H9 (cell line): ENCODE measurements at places on chromosomes 3 and 15. TPM values are rescaled to one million over a fixed set of nuclear protein-coding genes. Genes with fewer than 3 reads are reported as not detected.

DNA sequence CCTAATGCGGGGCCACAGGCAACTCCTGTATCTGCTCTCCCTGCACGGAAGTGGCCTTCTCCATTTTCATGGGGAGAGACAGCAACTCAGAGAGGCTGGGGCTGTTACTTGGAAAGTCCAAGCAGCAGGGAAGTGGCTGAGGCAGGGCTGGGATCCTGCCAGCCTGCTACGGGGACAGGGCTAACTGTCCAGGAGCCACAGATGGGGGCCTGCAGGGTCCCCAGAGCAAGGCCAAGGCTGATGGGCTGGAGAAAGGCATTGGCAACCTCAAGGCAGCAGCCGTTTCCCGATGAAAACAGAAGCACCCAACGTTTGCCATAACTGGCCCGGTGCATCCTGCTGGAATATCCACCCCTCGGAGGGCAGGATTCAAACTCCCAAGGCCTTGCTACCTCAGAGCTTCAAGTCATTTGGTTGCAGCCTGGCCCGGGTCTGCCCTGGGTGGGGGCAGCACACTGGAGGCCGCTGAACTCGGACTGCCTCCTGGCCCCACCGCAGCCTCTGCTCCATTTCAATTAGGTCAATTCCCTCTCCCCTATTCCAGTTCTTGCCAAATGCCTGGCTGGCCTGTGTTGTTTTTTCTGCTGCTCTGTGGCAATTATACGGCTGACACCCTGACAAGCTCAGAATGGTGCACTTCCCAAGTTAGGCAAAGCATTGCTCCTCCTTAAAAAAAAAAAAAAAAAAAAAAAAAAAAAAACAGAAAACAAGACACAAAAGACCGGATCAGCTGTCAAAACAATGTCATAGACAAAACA, 143.5 kb downstream of the NUP210 start:
- H3K27me3 ChIP-seq, result no peaks in the 10 kb centered on the region; the same call in 1 of the 2 replicates
- no peak for DNase-seq
- no peak overlapping the region for H3K4me3 ChIP-seq
- no peak overlapping the region for H3K27ac ChIP-seq

DNA sequence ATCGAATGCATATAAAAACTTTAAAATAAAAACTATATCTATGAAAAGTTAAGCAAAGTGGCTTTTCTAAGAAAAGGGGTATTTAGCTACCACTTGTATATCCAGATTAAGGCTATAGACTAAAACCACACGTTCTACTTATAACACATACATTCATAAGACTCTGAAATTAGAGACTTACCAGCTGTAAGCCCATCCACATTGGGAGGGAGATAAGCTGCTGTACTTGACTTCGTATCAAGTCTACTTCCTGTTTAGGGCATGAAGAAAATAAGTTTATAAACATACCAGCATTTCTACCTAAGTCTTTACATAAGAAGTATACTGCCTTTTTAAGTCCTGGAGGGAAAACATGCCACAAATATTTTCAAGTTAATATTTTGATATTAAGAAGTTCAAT, 27.7 kb downstream of the AQR start:
- H3K27ac ChIP-seq, result no peak overlapping the region
- no peaks in the 10 kb centered on the region for H3K4me1 ChIP-seq
- no peak for DNase-seq
- peaks cover 60% of the 10 kb centered on the region for H3K36me3 ChIP-seq
- H3K4me3 ChIP-seq, result no peak overlapping the region

The CCDC39 gene
- total RNA-seq, result 0.59 and 0.79 TPM in 2 replicates

DNA sequence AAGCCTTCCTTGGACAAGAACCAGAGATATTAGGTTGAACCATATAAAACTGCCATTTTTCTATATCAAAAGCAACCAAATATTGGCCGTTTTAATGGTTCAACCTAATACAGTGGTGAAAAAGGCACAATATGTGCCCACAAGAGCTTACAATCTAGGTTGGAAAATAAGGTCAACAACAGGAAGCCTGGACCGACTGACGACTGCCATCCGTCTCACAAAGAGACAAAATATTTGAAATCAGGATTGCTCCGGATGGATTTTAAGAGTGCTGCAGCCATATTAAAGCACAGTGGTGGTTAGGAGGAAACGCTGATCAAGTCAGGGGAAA, 1.4 kb downstream of the AHSG start:
- no peaks in the 10 kb centered on the region for H3K36me3 ChIP-seq
- H3K4me1 ChIP-seq, result no peaks in the 10 kb centered on the region; the same call in 1 of the 2 replicates
- DNase-seq, result no peak
- H3K27ac ChIP-seq, result no peak overlapping the region
- H3K27me3 ChIP-seq, result no peaks in the 10 kb centered on the region
- H3K4me3 ChIP-seq, result no peak overlapping the region

The GOLGA6D gene
- total RNA-seq, result 0.35 and 0.37 TPM in 2 replicates

DNA sequence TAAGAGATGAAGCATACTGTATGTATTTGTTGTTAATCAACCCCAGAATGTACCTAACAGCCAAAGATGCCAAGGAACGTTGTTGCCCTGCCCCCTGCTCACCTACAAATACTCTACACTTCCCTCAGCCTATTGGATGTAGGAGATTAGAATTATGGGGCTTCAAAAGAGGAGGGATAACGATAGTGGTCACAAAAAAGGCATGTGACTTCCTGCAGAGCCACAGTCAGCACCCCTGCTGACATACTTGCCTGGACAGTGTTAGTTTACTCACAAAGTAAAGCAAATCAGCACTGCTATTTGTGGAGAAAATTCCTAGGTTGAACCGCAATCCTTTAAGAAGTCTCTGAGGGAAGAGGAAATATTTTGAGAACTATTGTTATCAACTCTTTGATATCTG, 37.9 kb downstream of the PARP15 start:
- no peak for DNase-seq
- H3K27ac ChIP-seq, result no peak overlapping the region
- no peak overlapping the region for H3K4me3 ChIP-seq
- H3K4me1 ChIP-seq, result 0 out of 2 replicates have a peak, but pooled peaks cover 2% of the 10 kb centered on the region
- no peaks in the 10 kb centered on the region for H3K27me3 ChIP-seq

DNA sequence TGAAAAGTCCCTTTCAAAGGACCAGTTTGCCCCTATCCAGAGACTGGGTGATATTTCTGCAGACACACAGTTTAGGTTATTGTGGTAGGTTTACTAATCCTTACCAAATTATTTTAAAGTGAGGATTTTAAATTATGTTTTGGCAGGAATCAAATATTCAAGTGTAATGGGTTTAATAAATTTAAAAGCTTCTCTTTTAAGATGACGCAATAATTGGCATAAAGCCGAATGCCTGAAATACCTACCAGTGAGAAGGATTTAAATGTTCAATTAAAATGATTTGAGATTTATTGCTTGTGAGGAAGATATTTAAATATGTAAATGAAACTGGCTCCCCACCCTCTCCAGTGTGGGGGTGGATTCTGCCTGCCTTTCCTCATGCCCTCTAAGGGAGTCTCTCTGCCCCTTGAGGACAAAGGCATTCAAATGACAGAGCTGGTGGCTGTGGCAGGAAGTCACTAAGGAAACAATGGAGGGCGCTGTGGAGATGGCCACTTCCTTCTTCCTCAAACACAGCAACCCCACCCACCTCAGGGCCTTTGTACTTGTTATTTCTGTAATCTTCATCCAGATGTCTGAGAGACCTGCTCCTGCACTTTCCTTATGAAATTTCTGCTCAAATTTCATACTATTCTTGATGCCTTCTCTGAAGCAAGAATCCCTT, 131.7 kb downstream of the TNIK start:
- H3K27ac ChIP-seq, result no peak overlapping the region
- no peak overlapping the region for H3K4me3 ChIP-seq
- peaks cover 5% of the 10 kb centered on the region for H3K4me1 ChIP-seq

GRCh38 chr3:141287326-141287725, 55.7 kb downstream of the PXYLP1 start:
- H3K36me3 ChIP-seq, result peaks cover 3% of the 10 kb centered on the region; the same call in 2 of the 3 replicates
- no peaks in the 10 kb centered on the region for H3K4me1 ChIP-seq
- no peak for DNase-seq
- no peak overlapping the region for H3K4me3 ChIP-seq

DNA sequence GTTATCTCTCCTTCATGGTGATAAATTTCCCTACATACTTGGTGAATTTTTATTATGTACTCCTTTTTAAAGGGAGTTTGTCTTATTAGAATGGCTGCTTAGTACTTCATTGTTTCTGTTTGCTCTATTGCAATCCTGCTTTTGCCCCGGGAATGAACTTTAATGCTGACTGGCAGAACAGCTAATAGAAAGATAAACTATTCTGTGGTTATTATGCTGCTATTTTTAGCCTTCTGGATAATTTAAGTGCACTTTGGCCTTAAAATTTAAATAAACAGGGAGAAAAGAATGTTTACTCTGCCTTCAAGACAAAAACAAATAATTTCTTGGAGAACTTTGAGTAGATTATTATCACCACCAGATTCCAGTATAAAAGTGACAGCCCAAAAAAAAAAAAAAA, 413.8 kb upstream of the CCDC54 start:
- H3K36me3 ChIP-seq, result no peaks in the 10 kb centered on the region
- DNase-seq, result no peak
- no peak overlapping the region for H3K27ac ChIP-seq
- H3K27me3 ChIP-seq, result no peaks in the 10 kb centered on the region
- H3K4me3 ChIP-seq, result no peak overlapping the region

- H3K36me3 ChIP-seq, result peaks cover 5% of the 10 kb centered on the region; the same call in 2 of the 3 replicates
- DNase-seq, result no peak
- H3K27me3 ChIP-seq, result no peaks in the 10 kb centered on the region
- no peak overlapping the region for H3K4me3 ChIP-seq
These were observed 78.0 kb downstream of the GMPS start for GRCh38 chr3:155948476-155948875.

- H3K4me3 ChIP-seq, result no peak overlapping the region
- no peaks in the 10 kb centered on the region for H3K27me3 ChIP-seq
- H3K4me1 ChIP-seq, result no peaks in the 10 kb centered on the region
These were observed 327.4 kb downstream of the EPHA3 start for GRCh38 chr3:89434621-89435380.

GRCh38 chr15:37940876-37941275, 6.4 kb downstream of the TMCO5A start:
- 0 out of 3 replicates have a peak, but pooled peaks cover 2% of the 10 kb centered on the region for H3K36me3 ChIP-seq
- H3K4me3 ChIP-seq, result no peak overlapping the region
- H3K27ac ChIP-seq, result no peak overlapping the region
- no peaks in the 10 kb centered on the region; the same call in 1 of the 2 replicates for H3K4me1 ChIP-seq
- no peaks in the 10 kb centered on the region for H3K27me3 ChIP-seq

The CLDN1 gene
- total RNA-seq, result 1.0 and 2.1 TPM in 2 replicates

GRCh38 chr15:34018021-34018645, 20.9 kb downstream of the AVEN start:
- DNase-seq, result no peak
- peaks cover 2% of the 10 kb centered on the region; the same call in 1 of the 2 replicates for H3K4me1 ChIP-seq
- no peaks in the 10 kb centered on the region for H3K27me3 ChIP-seq
- peaks cover 14% of the 10 kb centered on the region for H3K36me3 ChIP-seq
- H3K4me3 ChIP-seq, result no peak overlapping the region

GRCh38 chr15:78061963-78062427, 15.5 kb downstream of the TBC1D2B start:
- peaks cover 3% of the 10 kb centered on the region; the same call in 1 of the 2 replicates for H3K4me1 ChIP-seq
- no peak for DNase-seq
- no peaks in the 10 kb centered on the region for H3K36me3 ChIP-seq

DNA sequence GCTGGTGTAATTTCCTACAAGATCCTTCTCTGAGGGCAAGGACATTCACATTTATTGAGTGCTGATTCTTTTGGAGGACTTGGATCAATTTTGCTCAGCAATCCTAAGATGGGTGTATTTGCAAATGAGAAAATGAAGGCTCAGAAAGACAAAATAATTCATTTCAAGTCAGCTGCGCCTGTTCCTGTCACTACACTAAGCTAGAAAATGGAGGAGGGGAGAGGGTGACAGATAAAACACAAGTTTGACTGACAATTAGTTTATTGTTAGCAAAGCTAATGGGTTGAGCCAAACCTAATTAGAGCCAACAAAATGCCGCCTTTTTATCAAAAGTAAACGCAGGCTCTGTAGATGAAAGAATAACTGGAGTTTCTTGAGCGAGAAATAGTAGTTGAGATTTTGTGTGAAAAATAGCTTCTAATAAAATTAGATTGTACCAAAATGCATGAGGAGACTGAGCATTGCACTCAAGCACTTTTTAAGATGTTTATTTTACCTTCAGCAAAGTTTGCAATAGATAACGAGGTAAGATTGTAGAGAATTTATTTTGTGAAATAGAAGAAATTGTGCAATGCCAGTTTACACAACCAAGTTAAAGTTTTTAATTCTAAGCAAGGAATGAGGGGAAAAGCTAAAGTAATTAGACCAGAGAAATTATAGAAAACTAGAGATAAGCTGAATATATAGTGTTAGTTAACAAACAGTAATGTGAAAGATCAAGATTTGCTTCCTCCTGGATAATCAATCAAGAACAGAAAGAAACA, 39.6 kb upstream of the SECISBP2L start:
- no peak overlapping the region for H3K27ac ChIP-seq
- no peak overlapping the region for H3K4me3 ChIP-seq

DNA sequence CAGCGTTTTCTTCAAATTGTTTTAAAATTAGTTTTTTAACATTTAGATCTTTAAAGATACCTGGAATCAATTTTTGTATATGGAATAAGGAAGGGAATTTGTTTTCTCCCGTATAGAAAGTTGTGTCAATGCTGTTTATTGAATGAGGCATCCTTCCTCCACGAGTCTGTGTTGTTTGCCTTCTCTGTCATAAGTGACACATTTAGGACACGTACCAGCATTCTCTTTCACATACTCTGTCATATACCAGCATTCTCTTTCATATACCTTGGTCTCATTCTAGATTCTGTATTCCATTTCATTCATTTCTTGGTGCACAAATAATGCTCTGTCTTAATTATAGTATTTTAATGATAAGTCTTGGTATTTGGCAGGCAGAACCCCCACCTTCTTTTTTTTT, 10.3 kb downstream of the ATP11B start:
- no peaks in the 10 kb centered on the region for H3K27me3 ChIP-seq
- H3K4me1 ChIP-seq, result no peaks in the 10 kb centered on the region; the same call in 1 of the 2 replicates
- H3K4me3 ChIP-seq, result no peak overlapping the region
- no peaks in the 10 kb centered on the region for H3K36me3 ChIP-seq
- no peak overlapping the region for H3K27ac ChIP-seq
- no peak for DNase-seq

- no peaks in the 10 kb centered on the region; the same call in 2 of the 3 replicates for H3K36me3 ChIP-seq
- peaks cover 3% of the 10 kb centered on the region; the same call in 1 of the 2 replicates for H3K4me1 ChIP-seq
- H3K27ac ChIP-seq, result no peak overlapping the region
- H3K4me3 ChIP-seq, result no peak overlapping the region
- no peak for DNase-seq
- no peaks in the 10 kb centered on the region for H3K27me3 ChIP-seq
These were observed 767.2 kb upstream of the LMCD1 start for GRCh38 chr3:7734456-7734855.

GRCh38 chr3:42996633-42997075, 17.5 kb downstream of the GASK1A start:
- peaks cover 2% of the 10 kb centered on the region for H3K4me1 ChIP-seq
- no peak overlapping the region for H3K27ac ChIP-seq

The ADAMTS7 gene
- total RNA-seq, result 23.1 and 25.0 TPM in 2 replicates

DNA sequence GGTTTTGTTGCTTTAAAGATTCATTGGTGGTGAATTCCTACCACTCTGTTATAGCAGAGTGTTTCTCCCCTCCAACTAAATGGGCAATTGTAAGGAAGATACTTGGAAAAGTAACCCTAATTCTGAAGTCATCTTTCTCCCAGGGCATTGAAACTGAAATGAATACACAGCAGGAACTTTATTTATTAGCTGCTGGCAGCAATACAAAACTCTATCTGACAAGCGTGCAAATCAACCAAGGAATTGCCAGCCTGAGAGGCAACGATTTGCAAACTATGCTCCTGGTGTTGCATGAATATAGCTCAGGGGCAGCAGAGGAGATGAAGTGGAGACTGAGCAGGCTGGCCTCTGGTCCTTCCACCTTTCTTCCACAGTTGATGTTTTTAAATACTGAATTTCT, 48.9 kb downstream of the CD200R1 start:
- no peaks in the 10 kb centered on the region for H3K36me3 ChIP-seq
- DNase-seq, result no peak
- no peaks in the 10 kb centered on the region; the same call in 1 of the 2 replicates for H3K4me1 ChIP-seq
- H3K27me3 ChIP-seq, result no peaks in the 10 kb centered on the region
- no peak overlapping the region for H3K4me3 ChIP-seq
- H3K27ac ChIP-seq, result no peak overlapping the region
